ENCODE measurements at places on chromosomes 11 and 22.

GRCh38 chr11:104916442-104916841 is 18.2 kb upstream of the CASP12 start:
- DNase-seq: no peak

- DNase-seq: no peak
Observed at GRCh38 chr22:36010090-36010489, 18.5 kb downstream of the RBFOX2 start.

DNA sequence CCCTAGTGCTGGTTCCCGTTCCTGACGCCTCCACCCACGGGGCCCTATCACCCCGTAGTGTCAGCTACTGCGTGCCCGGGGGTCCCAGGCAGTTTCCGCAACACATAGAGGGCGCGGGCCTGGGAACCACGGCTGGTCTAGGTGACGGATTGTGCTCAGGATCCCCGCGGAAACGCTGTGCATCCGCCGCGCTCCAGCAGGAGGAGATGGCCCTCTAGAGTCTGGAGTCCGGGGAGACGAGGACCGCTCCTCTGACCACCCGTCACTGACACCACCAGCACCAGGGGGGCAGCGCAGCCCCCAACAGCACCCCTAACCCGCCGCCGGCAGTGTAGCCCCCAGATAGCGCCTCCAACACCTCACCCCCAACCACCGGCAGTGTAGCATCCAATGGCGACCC is 4.4 kb upstream of the RFPL3 start:
- DNase-seq: no peak

GRCh38 chr22:50612528-50613221 is 12.1 kb downstream of the MAPK8IP2 start:
- no peak for DNase-seq

- DNase-seq: peak; percentile 69
Observed at GRCh38 chr11:118211006-118211405, 13.8 kb downstream of the JAML start.

DNA sequence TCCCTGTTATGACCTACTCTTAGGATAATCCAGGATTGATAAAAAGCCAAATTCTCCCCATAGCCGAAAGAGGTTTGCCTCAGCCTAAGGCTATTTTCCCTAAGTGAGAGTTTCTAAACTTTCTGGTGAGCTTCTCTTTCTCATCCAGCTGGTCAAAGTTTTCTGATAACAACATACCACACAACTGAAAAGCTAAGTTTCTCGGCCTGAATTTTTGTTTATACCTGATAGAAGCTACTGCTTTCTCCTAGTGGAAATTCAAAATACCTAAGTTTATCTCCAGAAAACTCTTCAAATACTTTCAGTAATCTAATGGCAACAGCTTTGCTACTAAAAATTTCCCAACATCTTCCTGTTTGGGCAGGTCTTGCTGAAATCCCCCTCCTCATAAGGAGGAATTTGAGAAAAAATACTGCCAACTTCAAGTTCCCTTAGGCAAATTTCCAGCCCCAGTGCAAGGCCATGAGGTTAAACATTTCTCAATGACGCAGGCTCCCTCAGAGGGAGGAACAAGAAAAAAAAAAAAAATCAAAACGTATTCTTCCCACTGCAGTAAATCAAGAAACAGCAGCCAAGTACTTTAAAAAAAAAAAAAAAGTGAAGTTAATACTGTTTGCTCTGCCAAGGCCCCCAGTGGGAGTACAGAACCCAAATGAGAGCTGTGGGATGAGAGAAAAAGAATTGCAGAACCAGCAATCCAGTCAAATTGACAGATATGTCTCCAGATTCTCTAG is 127.0 kb downstream of the MRTFA start:
- peak; percentile 82 for DNase-seq

DNA sequence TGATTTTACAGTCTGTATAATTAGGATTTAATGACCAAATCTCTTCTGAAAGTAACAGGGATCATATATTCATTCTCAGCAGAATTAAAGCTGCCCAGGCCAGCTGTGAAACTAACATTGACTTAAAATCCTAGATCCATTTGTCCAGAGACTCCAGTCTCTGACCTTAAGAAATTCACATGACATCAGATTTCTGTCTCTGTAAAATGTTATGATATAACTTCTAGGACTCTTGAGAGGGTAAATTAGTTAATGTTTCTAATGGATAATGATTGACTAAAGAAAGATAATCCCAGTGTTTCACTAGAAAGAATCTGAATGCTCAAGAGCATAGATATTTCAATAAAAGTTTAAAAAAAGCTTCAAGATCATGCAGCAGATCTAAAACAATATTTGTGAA is 6.3 kb downstream of the NOX4 start:
- DNase-seq: no peak

Measured in fibroblast of skin of back (primary cell).